Bronchial epithelial cell (primary cell): ENCODE measurements at places on chromosomes 4 and X.

- DNase-seq, result peak; percentile 4
Measured at GRCh38 chr4:168070903-168071302, 21.4 kb upstream of the ANXA10 start.

DNA sequence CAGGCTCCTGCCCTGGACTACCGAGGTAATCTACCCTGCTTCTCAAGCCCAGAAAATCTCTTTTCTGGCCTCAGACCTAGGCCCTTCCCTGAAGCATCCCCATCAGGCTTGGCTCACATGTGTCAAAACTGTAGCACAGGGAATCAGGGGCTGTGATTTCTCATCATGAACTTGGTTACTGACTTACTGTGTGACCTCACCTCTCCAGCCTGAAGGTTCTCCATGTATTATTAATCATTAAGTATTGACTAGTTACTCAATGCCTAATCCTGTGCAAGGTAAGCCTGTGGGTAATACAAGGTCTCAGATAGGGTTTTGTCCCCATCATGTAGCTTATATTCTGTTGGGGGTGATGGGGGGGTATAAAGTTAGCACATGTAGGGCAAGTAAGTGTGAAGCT lies 6.8 kb downstream of the SRPX2 start:
- DNase-seq, result no peak

GRCh38 chrX:78314561-78314960 lies 12.8 kb downstream of the CYSLTR1 start:
- peak; percentile 78 for DNase-seq

DNA sequence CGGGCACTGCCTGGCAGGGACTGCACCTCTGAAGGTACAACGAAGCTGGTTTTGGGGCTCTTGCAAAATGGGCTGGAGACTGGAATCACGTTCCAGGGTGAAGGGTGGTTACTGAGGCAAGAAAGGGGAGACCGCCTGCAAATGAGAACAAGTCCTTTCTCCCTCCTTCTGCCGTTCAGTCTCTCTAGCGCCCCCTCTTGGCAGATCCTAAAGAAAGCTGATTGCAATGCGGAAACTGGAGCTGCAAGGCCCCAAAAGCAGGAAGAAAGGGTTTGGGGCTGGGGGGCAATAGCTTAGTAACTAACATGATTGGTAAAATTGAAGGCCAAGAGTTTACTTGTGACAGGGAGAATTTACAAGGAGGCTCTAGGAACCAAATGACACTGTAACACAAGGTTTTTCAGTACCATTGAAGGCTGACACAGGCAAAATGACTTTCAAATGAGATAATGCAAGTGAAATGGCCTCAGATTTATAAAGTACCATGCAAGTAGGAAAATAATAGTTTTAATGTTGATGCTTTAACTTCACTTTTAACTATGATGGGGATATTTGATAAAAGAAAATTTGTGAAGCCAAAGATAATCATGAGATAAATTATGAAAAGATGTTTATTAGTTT lies 222.7 kb upstream of the HAND2 start:
- DNase-seq, result no peak

GRCh38 chr4:8341691-8342090 lies 72.1 kb downstream of the HTRA3 start:
- no peak for DNase-seq

DNA sequence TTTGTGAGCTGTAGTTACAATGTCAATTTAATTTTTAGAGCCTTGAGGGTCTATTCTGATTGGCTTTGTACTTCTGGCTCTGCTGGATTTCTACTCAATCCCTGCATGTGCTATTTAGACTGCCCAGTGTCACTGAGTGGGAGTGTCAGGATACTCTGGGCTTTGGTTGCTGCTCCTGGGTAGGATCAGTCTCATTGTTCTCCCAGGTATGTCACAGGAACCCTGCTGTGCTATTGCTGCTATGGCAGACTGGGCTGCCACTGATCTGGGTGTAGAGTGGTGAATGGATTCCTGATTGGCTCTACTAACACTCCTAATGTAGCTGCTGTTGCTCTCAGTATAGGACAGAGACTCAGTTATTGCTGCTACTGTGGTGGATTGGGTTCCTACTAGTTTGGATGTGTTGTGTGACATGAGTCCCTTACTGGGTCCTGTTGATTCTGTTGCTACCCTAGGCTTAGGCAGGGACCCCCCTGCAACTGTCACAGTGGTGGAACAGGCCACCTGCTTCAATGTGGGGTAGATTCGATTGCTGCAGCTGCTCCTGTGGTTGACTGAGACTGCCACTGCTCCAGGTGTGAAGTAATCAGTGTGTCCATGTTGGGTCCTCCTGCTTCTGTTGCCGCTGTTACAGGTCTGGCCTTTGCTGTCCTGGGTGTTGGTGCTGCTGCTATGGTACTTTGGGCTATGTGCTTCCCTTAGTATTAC lies 707.8 kb upstream of the AMOT start:
- DNase-seq, result no peak

DNA sequence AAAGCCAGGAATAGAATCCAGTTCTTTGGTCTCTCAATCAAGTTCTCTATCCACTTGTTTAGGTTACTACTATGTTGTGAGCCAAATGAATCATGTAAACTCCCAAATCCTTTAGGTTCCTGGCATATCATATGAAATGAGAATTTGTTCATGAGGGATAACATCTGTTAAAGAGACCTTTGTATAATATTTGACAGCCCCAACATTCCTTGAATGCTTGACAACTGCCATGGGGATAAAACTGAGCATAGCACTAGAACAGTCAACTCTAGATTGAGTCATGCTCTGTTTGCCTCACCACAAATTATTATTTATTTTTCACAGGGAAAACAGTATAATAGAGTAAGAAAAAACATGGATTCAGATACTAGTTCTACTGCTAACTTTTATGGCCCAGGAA lies 93.3 kb downstream of the NAA11 start:
- peak; percentile 17 for DNase-seq
